ENCODE measurements at places on chromosomes 4 and X.

GRCh38 chrX:107683124-107683895, 55.0 kb downstream of the PRPS1 start:
- DNase-seq, result no peak

DNA sequence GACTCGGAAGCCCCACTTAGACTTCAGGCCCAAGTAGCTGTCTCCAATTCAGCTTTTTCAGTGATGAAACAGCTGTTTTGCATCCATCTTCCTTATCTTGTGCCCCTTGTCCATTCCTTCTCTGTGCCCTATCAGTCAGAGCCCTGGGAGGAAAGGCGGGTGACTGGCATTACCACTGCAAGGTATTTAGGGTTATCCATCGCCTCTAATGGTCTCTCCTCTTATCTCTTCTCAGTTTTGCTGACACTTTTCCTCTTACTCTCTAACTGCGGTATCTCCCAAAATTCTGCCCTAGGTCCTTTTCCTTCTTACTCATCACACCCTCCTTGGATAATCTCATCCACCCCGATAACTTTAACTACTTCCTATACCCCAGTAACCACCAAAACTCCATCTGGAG, 13.7 kb downstream of the GAB3 start:
- DNase-seq, result no peak

GRCh38 chr4:36230534-36230933, 13.8 kb downstream of the ARAP2 start:
- no peak for DNase-seq

DNA sequence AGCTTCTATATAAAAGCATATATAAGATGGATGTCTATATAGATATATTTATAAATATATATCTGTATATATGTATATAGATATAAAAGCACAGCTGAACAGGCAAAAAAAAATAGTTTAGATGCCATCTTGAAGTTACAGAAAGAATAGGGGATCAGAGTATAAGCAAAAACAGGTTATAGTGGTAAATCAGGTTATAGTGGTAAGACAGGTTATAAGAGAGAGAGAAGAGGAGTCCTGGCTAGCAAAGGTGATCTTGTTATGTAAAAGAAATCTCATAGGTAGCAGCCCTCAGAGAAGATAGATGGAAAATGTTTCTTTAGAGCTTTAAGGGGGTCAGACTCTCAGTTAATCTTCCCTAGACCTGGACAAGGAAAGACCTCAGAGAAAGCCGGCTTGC, 1263.1 kb downstream of the PCDH7 start:
- no peak for DNase-seq

- no peak for DNase-seq
Observed at GRCh38 chr4:41572956-41573355, 35.0 kb downstream of the LIMCH1 start.

- no peak for DNase-seq
Observed at GRCh38 chrX:19549838-19550237, 34.5 kb upstream of the MAP3K15 start.

DNA sequence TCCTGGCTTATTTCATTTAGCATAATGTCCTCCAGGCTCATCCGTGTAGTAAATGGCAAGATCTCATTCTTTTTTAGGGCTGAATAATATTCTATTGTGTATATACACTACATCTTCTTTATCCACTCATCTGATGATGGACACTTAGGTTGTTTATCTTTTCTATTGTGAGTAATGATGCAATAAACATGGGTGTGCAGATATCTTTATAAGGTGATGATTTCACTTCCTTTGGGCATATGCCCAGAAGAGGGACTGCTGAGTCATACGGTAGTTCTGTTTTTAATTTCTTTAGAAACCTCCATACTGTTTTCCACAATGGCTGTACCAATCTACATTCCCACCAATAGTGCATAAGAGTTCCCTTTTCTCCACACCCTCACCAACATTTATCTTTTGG, 317.6 kb upstream of the CNKSR2 start:
- DNase-seq, result no peak

DNA sequence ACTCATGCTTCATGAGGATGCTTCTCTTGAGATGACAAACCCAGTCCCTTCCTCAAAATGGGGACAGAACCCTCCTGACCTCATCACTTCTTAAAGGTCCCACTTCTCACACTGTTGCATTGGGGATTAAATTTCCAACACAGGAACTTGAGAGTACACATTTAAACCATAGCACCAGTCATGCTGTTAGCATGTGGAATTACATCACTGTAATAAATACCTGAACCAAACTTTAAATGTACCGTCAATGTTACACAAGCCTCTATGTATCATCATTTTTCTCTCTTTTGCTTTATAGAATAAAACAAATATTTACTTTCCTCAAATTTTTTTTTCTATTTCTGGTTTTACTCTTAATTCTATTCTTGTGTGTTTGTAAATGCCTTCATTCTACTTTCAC, 448.2 kb downstream of the CCSER1 start:
- no peak for DNase-seq

DNA sequence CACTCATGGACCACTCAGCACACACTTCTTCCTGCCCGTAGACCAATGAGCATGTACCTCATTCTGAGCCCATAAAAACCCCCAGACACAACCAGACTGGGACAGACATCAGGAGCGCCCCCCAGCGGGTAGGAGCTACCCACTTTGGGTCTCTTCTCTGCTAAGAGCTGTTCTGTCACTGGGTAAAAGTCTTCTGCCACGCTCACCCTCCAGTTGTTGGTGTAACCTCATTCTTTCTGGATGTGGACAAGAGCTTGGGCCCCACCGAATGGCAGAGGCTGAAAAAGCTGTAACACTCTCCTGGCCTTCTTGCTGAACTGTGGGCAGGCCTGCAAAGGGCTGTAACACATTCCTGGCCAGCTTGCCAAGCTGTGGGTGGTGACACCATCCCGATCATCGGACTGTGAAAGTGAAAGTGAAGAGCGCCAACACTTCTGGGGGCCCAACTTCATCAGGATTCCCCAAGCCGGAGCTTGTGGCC, 137.6 kb downstream of the TECRL start:
- DNase-seq, result no peak

DNA sequence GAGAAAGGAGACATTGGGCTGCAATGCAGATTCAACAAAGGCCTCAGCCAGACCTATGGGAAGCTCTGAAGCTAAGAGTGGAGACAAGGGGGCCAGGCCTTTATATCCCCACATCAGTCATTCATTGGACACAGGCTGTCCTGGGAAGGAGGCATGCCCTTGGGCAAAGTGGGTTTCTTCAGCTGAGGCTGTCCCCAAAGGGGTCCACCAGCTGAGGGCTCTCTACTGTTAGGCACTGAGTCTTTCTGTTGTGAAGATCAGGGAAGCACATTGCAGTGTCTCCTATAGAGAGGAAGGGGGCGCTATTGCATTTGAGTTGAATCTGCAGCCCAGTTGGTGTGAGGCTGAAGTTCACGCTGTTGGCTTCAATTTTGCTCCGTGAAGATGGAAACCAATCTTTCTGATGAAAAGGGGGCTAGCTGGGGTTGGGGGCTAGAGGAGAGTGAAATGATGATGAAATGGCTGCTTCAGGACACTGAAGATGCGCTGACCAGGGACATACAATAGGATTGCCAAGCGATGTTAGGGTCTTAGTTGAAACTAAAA, 48.0 kb downstream of the SLC25A5 start:
- no peak for DNase-seq

GRCh38 chrX:94662689-94663088, 988.7 kb downstream of the FAM133A start:
- DNase-seq, result no peak

GRCh38 chr4:47746122-47746521, 91.7 kb downstream of the CORIN start:
- no peak for DNase-seq

- no peak for DNase-seq
Observed at GRCh38 chrX:127571834-127572233, 480.4 kb downstream of the ACTRT1 start.

DNA sequence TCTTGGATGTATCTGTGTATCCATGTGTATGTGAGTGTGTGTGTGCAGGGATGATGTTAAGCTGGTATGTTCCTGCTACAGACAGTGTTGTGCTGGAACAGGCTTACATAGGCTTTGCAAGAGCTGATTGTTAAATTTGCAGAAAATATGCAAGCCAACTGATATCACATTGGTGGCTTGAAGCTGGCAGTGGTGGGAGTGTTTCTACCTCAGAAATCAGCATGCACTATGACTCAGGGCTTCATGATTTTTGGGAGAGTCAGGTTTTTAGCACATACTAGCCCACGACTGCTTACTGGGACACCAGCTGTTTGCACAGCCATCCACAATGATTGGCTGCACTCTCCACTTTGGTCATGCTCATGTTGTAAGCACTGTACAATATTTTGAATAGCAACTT, 261.8 kb downstream of the DHX15 start:
- DNase-seq, result no peak

- no peak for DNase-seq
Observed at GRCh38 chrX:133364865-133365264, 50.4 kb downstream of the GPC4 start.

DNA sequence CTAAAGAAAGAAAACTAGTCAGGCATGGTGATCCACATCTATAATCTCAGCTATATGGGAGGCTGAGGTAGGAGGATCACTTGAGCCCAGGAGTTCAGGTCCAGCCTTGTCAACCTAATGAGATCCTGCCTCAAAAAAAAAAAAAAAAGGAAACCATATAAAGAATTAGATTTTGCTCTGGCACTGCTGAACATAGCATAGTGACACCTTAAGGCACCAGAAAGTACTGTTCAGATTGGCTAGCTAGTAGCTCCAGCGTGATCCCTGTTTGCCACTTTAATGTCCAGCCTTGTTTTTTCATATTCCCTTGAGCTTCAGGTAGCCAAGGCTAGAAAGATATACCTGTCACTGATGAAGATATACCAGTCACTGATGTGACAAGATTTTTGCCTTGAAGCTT, 34.1 kb downstream of the EXOC1 start:
- DNase-seq, result no peak

DNA sequence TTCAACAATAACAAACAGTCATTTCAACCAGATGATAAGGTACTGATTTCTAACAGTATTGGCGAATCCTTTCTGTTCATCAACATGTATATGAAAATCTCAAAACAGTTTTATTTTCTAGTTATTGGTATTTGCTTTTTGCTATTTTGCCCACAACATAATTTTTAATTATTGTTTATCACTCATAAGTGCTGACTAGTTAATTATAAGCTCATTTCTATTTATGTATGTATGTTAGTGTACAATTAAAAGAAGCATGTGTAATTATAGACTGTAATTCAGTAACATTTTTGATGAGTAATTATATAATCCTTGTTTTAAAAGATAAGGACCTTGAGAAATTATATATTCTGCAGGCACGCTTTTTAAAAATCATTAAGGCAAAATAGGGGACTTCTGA, 67.2 kb upstream of the NPNT start:
- no peak for DNase-seq

DNA sequence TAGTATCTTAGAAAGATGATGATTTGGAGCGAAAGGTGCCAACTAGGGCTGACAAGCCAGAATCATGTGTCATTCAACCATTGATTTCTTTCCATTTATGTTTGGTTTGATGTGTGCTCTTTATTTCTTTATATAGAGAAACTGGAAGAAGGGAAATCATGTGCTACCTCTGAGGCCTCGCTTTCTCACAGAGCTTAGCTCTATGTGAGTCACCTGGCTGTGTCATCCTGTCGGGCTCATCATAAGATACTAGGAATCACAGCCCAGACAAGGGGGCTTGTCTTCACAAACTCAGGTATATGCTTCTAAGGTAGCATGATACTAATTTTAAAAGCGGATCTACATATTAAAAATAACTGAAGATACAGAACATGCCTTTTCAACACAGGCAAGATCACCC, 81.7 kb upstream of the GPM6B start:
- no peak for DNase-seq

DNA sequence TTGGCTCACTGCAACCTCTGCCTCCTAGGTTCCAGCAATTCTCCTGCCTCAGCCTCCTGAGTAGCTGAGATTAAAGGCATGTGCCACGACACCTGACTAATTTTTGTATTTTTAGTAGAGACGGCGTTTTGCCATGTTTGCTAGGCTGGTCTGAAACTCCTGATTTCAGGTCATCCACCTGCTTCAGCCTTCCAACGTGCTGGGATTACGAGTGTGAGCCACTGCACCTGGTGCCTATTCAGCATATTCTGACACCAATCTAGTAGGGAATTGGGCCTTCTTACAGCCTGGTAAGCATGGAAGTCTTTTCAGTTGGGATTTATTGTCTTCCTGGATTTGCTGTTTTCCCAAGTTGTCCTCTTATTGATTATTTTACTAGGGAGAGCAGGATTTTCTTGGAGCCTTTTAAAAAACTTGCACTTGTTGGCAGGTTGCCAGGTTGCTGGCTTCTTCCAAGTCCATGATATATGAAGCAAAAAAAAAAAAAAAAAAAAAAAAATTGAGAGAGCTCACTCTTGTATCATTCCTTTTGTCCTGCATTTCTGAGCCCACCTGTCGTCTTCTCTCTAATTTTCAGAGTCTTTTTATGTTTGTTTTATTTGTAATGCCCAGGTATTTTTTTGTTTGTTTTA, 43.7 kb downstream of the TMPRSS11E start:
- DNase-seq, result no peak

DNA sequence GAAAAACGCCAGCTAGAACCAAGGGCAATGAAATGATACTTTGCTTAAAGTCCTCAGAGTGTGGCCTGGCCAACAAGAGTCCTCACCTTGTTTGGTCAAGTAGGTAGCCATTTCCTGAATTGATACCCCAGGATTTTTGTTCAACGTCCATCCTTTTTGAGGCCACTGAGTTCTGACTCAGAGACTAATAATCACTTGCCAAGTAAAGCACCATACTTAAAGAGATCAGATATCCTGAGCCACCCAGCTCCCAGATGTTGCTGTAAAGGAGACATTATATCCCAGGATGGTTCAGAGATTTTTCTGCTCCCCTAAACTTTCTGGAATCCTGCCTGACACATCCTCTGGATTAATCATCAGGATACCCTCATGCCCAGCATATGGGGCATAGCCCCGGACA, 190.9 kb downstream of the RAP1GDS1 start:
- DNase-seq, result no peak

DNA sequence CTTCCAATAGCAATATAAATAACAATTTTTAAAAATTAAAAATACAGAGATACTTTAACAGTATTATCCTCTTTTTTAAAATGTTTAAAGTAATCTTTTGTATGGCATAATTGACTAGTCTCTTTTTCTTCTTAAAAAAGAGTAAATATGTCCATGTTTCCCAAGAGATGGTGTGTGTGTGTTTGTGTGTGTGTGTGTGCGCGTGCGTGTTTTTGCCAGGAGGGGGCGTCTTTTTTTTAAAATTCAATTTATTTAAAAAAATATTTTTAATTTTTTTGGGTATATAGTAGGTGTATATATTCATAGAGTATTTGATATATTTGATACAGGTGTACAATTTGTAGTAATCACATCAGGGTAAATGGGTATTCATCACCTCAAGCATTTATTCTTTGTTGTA, 1073.7 kb downstream of the PCDH7 start:
- DNase-seq, result no peak

GRCh38 chr4:176879380-176880116, 86.8 kb upstream of the VEGFC start:
- no peak for DNase-seq

GRCh38 chrX:47643926-47644325, 6.4 kb downstream of the ELK1 start:
- DNase-seq, result no peak

GRCh38 chr4:57287687-57288604, 177.8 kb upstream of the IGFBP7 start:
- DNase-seq, result no peak

GRCh38 chrX:73855546-73855945, 292.5 kb downstream of the CHIC1 start:
- no peak for DNase-seq
